Renal cortex interstitium (tissue), 15 donors: ENCODE measurements at places on chromosomes 1 and 21.

DNA sequence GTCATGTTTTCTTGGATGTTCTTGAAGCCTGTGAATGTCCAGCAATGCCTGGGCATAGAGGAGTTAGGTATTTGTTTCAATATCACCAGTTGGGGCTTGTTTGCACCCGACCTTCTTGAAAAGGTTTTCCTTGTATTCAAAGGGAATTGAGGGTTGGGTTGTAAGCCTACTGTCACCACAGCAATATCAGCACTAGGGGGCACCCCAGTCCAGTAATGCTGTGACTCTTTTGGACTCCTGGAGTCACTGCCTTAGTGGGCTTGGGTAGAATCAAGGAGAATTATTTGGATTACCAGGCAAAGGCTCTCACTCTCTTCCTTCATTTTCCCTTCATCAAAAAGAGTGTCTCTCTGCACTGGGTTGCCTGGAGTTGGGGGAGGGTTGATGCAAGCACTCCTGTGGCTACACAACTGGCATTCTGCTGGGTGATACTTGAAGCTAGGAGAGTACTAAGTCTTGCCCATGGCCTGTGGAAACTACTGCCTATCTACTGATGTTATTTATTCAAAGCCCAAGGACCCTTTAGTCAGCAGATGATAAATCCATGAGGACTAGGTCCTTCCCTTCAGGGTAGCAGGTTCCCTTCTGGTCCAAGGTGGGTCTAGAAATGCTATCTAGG lies 34.5 kb downstream of the OR10R2 start:
- DNase-seq, result no peak

GRCh38 chr1:233998456-233998855 lies 94.0 kb downstream of the SLC35F3 start:
- no peak for DNase-seq

DNA sequence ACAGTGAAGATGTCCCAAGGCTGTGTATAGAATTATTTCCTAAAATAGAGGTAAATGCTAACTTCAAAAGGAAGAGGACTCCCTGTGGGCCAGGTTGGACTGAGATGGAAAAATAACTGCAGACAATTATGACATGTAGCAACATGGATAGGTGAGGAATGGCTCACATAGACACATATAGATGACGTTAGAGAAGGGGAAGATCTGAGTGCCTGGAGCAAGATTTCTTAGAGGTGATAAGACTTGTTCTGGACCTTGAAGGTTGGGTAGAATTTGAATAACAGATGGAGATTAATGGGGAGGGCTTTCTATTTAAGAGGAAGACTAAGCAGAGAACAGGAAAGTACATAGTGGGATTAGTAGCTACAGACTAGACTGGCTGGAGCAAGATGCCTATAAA lies 76.9 kb downstream of the C1orf21 start:
- no peak for DNase-seq

DNA sequence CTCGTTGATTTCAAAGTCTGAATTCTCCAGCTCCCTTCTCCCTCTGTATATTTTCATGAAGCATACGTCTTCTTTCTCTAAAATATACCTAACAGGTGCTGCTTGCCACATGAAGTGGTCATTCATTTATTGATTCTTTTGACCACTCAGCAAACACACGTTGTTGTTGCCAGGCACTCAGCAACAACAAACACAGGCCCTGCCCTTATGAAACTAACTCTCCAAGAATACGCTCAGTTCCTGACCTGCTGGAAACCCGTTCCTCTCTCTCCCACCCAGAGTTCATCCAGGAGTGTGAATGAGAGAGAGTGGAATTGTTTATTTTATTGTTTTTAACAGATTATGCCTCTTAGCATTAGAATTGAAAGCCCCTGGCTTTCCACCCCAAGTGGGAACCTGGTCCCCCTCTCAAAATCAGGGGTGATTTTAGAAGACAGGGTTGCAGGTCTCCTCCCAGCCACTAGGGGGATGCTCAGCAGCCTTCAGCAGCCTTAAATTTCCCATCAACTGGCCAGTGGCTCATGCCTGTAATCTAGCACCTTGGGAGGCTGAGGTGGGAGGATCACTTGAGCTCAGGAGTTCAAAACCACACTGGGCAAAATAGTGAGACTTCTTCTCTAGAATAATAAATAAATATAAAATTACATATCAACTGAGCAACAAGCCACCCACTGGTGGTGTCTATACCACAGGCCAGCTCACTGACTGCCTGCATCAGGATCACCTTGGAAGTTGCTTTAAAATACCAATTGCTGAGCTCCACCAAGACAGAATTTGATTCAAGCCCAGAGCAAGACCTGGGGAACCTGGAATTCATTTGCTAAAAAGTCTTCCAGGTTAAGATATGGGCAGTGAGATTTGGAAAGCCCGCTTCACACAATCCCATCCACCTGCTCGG lies 181.0 kb upstream of the KLHDC7A start:
- no peak for DNase-seq

DNA sequence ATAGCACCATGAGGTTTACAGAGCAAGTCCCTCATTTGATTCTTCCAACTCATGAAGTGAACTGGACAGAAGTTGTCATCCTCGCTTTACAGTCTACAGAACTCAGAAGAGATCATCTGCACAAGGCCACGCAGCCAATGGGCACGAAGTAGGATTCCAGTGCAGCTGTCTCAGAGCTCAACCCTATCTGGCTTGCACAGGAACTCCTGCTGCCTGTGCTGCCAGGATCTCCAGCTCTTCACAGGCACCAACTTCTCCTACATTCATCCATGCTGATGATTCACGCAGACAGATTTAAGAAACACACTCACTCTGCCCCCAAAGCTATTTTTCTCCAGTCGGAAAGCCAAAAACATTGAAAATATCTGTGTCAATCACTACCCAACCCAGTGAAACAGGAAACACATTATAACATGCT lies 157.0 kb downstream of the RERE start:
- DNase-seq, result no peak

DNA sequence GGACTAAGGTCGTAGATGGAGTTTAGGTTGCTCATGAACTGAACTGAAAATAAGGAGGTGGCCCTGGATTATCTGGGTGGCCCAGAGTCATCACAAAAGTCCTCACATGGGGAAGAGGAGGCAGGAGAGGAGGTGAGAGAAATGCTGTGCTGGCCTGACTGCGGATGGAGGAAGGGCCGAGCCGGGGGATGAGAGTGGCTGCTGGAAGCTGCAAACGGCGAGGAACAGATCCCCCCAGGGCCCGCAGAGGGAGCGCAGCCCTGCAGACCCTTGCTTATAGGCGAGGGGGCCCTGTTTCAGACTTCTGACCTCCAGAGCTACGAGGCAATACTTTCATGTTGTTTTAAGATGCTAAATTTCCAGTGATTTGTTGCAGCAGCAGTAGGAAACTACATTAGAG lies 102.7 kb upstream of the C1orf174 start:
- no peak for DNase-seq

- no peak for DNase-seq
Observed at GRCh38 chr1:205211839-205212536, 486 bp upstream of the DSTYK start.

- DNase-seq, result no peak
Observed at GRCh38 chr1:157646144-157646543, 48.3 kb upstream of the FCRL4 start.
